Activated naive CD8-positive, alpha-beta T cell treated with anti-CD3 and anti-CD28 coated beads for 36 hours (primary cell): ENCODE measurements at places on chromosomes 1 and 21. TPM values are rescaled to one million over a fixed set of nuclear protein-coding genes. Genes with fewer than 3 reads are reported as not detected.
A peak's percentile ranks its signal among the peaks of the same experiment; 100 is the strongest.

CD1B gene
- total RNA-seq = not detected

ADAM30 gene
- total RNA-seq = not detected

UMODL1 gene
- total RNA-seq = not detected

LCE1A gene
- not detected for total RNA-seq

B4GALT3 gene
- 49.5 TPM for total RNA-seq

DNA sequence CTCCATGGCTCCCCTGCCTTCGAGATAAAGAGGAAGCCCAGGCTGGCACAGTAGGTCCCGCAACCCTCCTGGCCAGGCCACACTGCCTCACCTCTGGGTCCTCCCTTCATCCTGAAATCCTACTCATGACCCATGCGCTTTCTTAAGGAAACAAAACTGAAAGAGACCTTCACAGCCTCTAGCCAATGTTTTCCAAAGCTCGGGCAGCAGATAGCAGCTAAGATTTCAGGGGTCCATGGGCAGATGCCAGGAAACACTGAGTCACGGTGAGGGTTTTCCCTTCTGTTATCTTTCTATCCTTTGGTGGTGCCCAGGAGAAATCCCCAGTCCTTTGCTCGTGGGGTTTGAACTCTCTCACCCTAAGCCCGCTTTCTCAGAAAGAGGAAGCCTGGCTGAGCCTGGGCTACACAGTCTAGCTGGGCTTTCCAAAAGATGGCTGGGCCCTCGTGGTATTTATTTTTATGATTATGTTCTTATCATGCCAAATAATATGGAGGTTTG is 26.6 kb downstream of the TTC39A start:
- H3K27ac ChIP-seq = peak overlapping the region; percentile 63
- peak; percentile 64 for DNase-seq
- no peaks in the 10 kb centered on the region for H3K36me3 ChIP-seq
- no peak overlapping the region for H3K4me3 ChIP-seq
- H3K4me1 ChIP-seq = peaks cover 21% of the 10 kb centered on the region

DNA sequence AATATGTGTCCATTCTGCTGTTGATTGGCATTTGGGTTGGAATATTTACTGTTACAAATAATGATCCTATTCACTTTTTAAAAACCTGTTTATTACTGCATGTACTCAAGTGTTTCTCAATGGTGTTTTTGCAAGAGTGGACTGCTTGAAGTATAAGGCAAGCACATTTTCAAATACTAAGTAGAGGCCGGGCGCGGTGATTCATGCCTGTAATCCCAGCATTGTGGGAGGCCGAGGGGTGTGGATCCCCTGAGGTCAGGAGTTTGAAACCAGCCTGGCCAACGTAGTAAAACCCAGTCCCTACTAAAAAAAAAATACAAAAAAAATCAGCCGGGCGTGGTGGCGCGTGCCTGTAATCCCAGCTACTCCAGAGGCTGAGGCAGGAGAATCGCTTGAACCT is 276.9 kb upstream of the ADGRL4 start:
- H3K4me3 ChIP-seq = no peak overlapping the region
- H3K36me3 ChIP-seq = no peaks in the 10 kb centered on the region
- DNase-seq = no peak
- H3K4me1 ChIP-seq = no peaks in the 10 kb centered on the region
- no peaks in the 10 kb centered on the region for H3K27me3 ChIP-seq
- no peak overlapping the region for H3K27ac ChIP-seq

GRCh38 chr21:38664841-38665240 is 140.9 kb upstream of the ETS2 start:
- no peaks in the 10 kb centered on the region for H3K36me3 ChIP-seq
- no peak overlapping the region for H3K27ac ChIP-seq
- peaks cover 5% of the 10 kb centered on the region for H3K4me1 ChIP-seq
- DNase-seq = no peak

DNA sequence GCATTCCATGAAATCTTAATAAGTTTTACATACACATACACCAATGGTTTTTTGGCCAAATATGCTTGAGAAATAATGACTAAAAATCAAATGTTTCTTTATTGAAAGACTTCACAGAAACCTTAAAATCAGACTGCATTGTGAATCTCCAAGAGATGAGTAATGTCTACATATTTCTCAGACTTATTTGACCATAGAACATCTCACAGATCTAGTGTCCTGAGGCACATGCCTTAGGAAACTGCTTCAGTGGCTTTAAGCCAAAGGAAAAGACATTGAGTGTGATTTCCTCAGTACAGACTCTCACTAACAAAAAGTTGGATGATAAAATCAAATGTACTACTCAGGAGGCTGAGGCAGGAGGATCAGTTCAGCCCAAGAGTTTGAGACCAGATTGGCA is 6.2 kb upstream of the C1orf105 start:
- no peak for DNase-seq
- H3K36me3 ChIP-seq = peaks cover 4% of the 10 kb centered on the region
- no peaks in the 10 kb centered on the region for H3K27me3 ChIP-seq
- H3K4me1 ChIP-seq = peaks cover 6% of the 10 kb centered on the region
- H3K4me3 ChIP-seq = no peak overlapping the region

GRCh38 chr1:61561666-61562065 is 163.3 kb downstream of the TM2D1 start:
- H3K4me3 ChIP-seq = no peak overlapping the region
- H3K36me3 ChIP-seq = peaks cover 3% of the 10 kb centered on the region
- H3K27me3 ChIP-seq = no peaks in the 10 kb centered on the region

DNA sequence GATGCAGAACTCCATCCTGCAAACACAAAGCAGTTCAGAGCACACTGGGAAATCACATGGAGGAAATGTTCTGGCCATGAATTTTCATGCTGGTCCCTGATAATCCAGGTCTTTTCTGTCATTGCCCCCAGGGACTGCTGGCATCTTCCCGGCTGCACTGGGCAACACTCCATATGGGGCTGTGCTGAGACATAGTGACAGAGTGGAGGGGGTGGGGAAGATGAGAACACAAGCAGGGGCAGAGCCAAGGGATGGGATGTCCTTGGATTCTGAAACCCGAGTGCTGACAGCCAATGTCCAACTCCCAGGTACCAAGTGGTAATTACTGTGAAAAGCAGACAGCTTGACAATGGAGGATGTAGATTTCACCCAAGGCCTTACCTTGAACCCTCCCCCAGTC is 185.7 kb downstream of the HIVEP3 start:
- no peak for DNase-seq
- H3K4me3 ChIP-seq = no peak overlapping the region
- no peaks in the 10 kb centered on the region for H3K27me3 ChIP-seq
- no peak overlapping the region for H3K27ac ChIP-seq

GRCh38 chr1:227946624-227947385 is 927 bp downstream of the WNT9A start:
- peak overlapping the region; percentile 59 for H3K4me3 ChIP-seq
- no peak overlapping the region for H3K27ac ChIP-seq
- H3K27me3 ChIP-seq = peaks cover 14% of the 10 kb centered on the region
- peaks cover 2% of the 10 kb centered on the region for H3K4me1 ChIP-seq

GRCh38 chr1:220882061-220882891 is 3.0 kb downstream of the HLX start:
- H3K36me3 ChIP-seq = no peaks in the 10 kb centered on the region
- H3K27ac ChIP-seq = no peak overlapping the region
- no peak for DNase-seq
- H3K4me1 ChIP-seq = peaks cover 28% of the 10 kb centered on the region
- peaks cover 90% of the 10 kb centered on the region for H3K27me3 ChIP-seq

GRCh38 chr1:9942399-9942938 is 722 bp downstream of the LZIC start:
- peak overlapping the region; percentile 97 for H3K27ac ChIP-seq
- no peaks in the 10 kb centered on the region for H3K27me3 ChIP-seq
- peak; percentile 23 for DNase-seq

DNA sequence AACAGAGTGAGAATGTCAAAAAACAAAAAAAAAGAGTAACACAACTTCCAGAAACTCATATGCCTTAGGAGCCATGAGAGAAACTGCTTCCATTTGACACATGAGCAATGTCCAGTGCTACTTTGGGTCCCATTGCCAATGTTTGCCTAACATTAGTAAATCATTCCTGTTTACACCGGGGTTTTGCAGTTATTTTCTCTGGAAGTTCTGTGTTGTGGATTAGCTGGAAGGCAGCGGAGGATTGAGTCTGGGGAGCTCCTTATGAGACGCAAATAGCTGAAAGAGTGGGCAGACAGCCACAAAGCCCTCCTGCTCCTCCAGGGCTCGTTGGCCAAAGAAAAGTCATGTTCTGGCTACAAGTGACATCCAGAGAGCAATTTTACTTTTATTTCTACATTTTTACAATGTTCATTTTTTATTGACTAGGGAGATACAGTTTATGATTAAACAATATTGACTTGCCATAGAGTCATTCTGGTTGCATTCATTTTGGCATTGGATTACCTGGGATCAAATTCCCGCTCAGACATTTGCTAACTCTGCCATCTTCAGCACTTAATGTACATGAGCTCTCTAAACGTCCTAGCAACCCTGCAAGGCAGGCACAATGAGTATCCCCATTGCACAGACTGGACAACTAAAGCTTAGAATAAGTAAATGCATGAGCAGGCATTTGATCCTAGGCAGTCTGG is 66.4 kb upstream of the GALNT2 start:
- no peaks in the 10 kb centered on the region for H3K27me3 ChIP-seq
- no peak overlapping the region for H3K4me3 ChIP-seq
- no peaks in the 10 kb centered on the region for H3K4me1 ChIP-seq
- H3K27ac ChIP-seq = no peak overlapping the region

DNA sequence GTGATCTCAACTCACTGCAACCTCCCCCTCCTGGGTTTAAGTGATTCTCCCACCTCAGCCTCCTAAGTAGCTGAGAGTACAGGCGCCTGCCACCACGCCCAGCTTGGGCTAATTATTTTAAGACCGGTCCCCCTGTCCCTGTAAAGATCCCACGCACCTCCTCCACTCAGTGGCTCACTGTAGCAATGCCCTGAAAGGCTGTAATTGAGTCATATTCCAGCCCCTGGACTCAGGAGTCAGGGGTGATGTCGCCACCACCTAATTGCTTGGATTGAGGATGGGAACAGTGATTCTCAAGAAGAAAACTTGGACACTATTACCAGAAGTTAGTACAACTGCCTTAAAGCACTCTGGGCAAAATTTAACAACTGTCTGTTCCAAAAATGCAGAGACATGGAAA is 3.1 kb upstream of the EDARADD start:
- no peak overlapping the region for H3K27ac ChIP-seq
- peaks cover 14% of the 10 kb centered on the region for H3K4me1 ChIP-seq
- no peak overlapping the region for H3K4me3 ChIP-seq
- no peak for DNase-seq
- peaks cover 48% of the 10 kb centered on the region for H3K27me3 ChIP-seq

DNA sequence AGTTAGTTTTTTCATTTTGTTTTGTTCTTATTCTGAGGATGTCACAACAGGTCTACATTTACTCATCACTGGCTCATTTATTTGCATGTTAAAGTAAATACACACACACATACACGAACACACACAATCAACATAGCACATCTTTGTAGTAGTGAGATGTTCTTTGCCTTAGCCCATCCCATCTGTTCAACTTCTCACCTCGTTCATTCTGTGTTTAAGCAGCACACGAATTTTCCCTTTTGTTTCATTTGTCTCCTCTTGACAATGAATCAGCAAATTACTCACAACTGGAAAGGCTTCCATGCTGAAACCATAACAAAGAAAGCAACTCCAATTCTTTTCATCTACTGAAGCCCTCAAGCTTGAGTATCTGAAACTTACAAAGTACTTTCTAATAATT is 133.3 kb upstream of the CHRM3 start:
- H3K36me3 ChIP-seq = no peaks in the 10 kb centered on the region
- no peak for DNase-seq
- H3K4me3 ChIP-seq = no peak overlapping the region
- no peak overlapping the region for H3K27ac ChIP-seq

GRCh38 chr1:86396498-86396890 is 371 bp upstream of the ODF2L start:
- H3K27ac ChIP-seq = peak overlapping the region; percentile 90
- no peak for DNase-seq
- H3K4me1 ChIP-seq = peaks cover 32% of the 10 kb centered on the region
- H3K4me3 ChIP-seq = peak overlapping the region; percentile 91
- no peaks in the 10 kb centered on the region for H3K27me3 ChIP-seq

- no peak overlapping the region for H3K27ac ChIP-seq
- H3K4me3 ChIP-seq = no peak overlapping the region
- DNase-seq = peak; percentile 62
- peaks cover 7% of the 10 kb centered on the region for H3K27me3 ChIP-seq
Observed at GRCh38 chr1:205918955-205919746, 24.1 kb downstream of the SLC26A9 start.

- no peak for DNase-seq
- H3K4me1 ChIP-seq = no peaks in the 10 kb centered on the region
- no peaks in the 10 kb centered on the region for H3K27me3 ChIP-seq
- no peak overlapping the region for H3K4me3 ChIP-seq
Observed at GRCh38 chr1:178025613-178026356, 55.9 kb upstream of the SEC16B start.

DNA sequence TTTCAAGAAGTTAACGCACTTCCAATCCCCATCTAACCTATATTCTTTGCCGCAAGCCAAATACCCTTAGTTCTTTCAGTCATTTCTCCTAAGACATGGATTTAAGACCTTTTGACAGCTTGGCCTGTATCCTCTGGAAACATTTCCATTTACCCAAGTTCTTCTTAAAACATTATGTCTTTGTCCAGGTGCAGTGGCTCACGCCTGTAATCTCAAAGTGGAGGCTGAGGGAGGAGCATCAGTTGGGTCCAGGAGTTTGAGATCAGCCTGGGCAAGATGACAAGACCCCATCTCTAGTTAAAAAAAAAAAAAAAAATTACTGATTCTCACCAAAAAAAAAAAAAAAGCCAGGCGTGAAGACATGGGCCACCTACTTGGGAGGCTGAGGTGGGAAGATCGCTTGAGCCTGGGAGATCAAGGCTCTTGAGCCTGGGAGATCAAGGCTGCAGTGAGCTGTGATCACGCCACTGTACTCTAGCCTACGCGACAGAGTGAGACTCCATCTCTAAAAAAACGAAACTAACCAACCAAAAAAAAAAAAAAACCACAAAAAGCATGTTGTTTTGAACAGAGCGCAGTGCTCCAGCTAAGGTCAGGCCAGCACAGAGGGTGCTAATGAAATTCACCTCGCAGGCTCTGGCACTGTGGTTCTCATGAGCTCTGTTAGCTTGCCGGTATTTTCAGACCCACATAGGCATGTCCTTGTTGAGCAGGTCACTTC is 36.0 kb downstream of the NUAK2 start:
- H3K27me3 ChIP-seq = peaks cover 3% of the 10 kb centered on the region
- peak overlapping the region; percentile 64 for H3K4me3 ChIP-seq
- H3K36me3 ChIP-seq = no peaks in the 10 kb centered on the region
- DNase-seq = peak; percentile 54

- DNase-seq = no peak
- H3K36me3 ChIP-seq = no peaks in the 10 kb centered on the region
Observed at GRCh38 chr1:29683472-29683871, 447.1 kb downstream of the PTPRU start.

DNA sequence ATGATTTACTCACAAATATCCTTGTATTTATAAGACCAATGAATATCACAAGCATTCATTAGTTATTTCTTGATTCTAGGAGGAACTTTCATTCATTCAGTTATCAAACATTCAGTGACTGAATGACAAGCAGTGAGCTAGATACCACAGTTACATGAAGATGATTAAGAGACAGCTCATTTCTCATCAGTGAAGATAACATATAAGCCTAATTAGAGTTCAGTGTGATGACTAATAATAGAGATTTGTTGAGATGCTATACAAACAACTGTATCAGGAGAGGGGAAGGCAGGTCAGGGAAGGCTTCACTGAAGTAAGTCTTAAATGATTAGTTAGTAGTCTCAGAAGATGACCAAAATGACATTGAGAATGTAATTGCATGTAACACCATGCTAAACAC is 14.6 kb upstream of the C1orf105 start:
- H3K36me3 ChIP-seq = no peaks in the 10 kb centered on the region
- no peaks in the 10 kb centered on the region for H3K27me3 ChIP-seq
- no peak overlapping the region for H3K27ac ChIP-seq
